ENCODE measurements at places on chromosomes 4 and X. TPM values are rescaled to one million over a fixed set of nuclear protein-coding genes. Genes with fewer than 3 reads are reported as not detected.

Gene CENPI
- polyA plus RNA-seq: 7.7 TPM

Gene UCHL1
- 1,128 TPM for polyA plus RNA-seq

Gene NALF2
- not detected for polyA plus RNA-seq

Gene EDNRA
- 0.01 TPM for polyA plus RNA-seq

Gene RAB9B
- polyA plus RNA-seq: 0.18 TPM
